ENCODE measurements at places on chromosomes 12 and 14.

DNA sequence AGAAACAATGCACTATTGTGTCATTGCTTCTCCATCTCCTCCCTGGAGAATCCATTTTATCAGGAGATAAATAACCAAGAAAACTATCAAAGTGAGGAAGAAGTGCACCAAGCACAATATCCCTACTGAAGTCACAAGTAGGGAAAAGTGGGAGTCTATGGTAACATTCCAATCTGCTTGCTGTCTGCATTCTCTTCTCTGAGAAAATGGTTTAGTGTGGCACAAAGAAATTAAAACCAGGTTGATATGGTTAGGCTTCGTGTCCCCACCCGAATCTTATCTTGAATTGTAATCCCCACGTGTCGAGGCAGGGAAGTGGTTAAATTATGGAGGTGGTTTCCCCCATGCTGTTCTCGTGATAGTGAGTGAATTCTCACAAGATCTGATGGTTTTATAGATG lies 209.7 kb downstream of the PRKD1 start:
- no peak for DNase-seq
- H3K4me3 ChIP-seq = no peak overlapping the region
- H3K27ac ChIP-seq = no peak overlapping the region
- no peaks in the 10 kb centered on the region for H3K4me1 ChIP-seq

GRCh38 chr14:38837343-38838048 lies 265.5 kb downstream of the SEC23A start:
- no peaks in the 10 kb centered on the region for H3K36me3 ChIP-seq
- DNase-seq = no peak
- no peaks in the 10 kb centered on the region for H3K4me1 ChIP-seq
- no peak overlapping the region for H3K4me3 ChIP-seq
- H3K27ac ChIP-seq = no peak overlapping the region

DNA sequence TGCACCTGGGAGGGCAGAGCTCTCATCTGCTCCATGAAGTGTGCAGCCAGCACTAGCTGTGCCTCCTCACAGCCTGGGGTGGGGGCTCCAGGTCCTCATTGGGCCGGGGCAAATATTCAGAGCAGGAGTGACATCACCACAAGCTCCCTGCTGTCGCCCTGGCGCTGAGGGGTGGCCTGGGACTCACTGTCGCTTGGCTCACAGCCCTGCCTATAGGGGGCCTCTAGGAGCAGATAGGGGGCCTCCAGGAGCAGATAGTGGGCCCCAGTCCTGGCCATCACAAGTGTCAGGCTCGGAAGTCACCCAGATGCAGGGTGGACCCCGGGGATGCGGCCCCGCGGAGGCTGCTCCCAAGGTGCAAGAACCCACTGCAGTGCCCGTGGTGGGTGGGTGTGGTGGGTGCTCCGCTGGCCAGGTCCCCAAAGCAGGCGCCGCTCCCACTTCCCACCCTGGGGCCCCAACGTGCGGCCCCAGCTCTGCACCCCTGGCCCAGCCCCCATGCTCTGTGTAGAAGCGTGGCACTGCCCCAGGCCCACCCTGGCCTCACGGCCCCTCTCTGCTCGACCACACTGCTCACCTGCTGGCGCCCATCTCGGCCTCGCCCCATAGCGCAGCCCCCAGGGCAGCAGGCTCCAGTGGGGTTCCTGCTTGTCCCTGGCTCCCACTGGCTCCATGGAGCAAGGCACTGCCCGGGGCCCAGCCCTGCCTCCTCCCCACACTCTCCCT lies 18.0 kb downstream of the SYNJ2BP start:
- no peaks in the 10 kb centered on the region for H3K27me3 ChIP-seq
- H3K36me3 ChIP-seq = peaks cover 4% of the 10 kb centered on the region
- H3K4me1 ChIP-seq = no peaks in the 10 kb centered on the region
- no peak overlapping the region for H3K27ac ChIP-seq

- H3K4me1 ChIP-seq = no peaks in the 10 kb centered on the region
- DNase-seq = no peak
- H3K27me3 ChIP-seq = no peaks in the 10 kb centered on the region
- no peak overlapping the region for H3K27ac ChIP-seq
- no peaks in the 10 kb centered on the region for H3K36me3 ChIP-seq
- no peak overlapping the region for H3K4me3 ChIP-seq
Observed at GRCh38 chr12:107523775-107524535, 161.6 kb upstream of the PWP1 start.

DNA sequence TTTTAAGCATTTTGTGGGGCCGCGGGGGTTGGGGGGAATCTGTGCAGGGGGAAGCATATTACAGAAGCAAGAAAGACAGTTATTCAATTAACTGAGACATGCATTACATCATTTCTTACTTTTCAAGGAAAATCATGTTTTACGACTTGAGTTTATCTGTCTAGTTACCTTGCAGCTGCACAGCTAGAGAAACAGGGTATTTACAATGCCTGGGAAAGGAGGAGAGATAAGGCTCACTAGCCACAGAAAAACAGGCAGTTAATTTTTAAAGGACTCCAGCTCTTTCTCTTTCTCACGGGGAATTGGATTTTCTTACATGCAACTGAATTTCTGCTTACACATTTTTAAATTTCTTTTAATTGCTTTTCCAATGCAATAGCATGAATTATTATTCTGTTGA lies 22.2 kb downstream of the FCF1 start:
- no peak overlapping the region for H3K27ac ChIP-seq
- H3K4me3 ChIP-seq = no peak overlapping the region
- H3K27me3 ChIP-seq = no peaks in the 10 kb centered on the region
- H3K4me1 ChIP-seq = no peaks in the 10 kb centered on the region
- DNase-seq = peak; percentile 30

DNA sequence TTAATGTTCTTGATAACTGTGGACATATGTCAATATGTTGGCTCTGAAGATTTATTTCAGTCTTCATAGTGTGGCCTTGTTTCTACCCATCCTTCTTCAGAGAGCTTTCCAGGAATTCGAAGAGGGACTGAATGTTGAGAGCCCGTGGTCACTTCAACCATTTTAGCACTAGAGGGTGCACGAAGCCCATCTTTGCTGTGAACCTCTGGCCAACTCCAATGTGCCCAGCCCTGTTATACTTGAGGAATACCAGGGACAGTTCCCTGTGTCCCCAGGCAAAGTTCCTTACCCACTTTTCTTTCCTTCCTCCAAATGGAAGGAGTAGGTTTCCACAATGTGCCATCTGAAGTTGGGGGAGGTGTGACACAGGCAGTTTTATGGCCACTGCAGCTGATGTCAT lies 603.5 kb downstream of the RPL10L start:
- no peak overlapping the region for H3K27ac ChIP-seq
- no peaks in the 10 kb centered on the region for H3K4me1 ChIP-seq
- H3K36me3 ChIP-seq = no peaks in the 10 kb centered on the region
- DNase-seq = no peak

GRCh38 chr12:19979584-19979983 lies 388.8 kb upstream of the PDE3A start:
- H3K4me3 ChIP-seq = no peak overlapping the region
- no peaks in the 10 kb centered on the region for H3K36me3 ChIP-seq
- no peaks in the 10 kb centered on the region for H3K4me1 ChIP-seq
- H3K27me3 ChIP-seq = no peaks in the 10 kb centered on the region
- no peak overlapping the region for H3K27ac ChIP-seq
- DNase-seq = no peak
